Muscle of arm (tissue), 14 donors: ENCODE measurements at places on chromosomes 7 and 10. TPM values are rescaled to one million over a fixed set of nuclear protein-coding genes. Genes with fewer than 3 reads are reported as not detected.

DNA sequence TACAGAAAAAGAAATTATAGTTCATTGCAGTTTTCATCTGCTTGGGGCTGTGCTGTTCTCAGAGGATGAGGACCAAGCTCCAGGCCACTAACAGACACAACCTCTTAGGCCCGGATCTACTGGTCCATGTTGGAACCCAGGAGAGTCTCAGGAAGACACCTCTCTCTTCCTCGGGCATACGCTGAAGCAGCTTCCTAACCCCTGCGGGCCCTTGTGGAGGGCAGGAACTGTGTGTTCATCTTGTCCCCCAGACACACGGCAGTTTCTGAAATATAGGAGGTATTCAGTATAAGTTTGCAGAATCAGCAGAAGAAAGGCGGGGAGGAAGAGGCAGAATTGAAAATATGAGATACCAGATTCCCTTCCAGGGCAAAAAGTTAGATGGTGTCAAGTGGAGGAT lies 78.4 kb downstream of the EEPD1 start:
- no peak for DNase-seq

GRCh38 chr10:114576132-114576487 lies 82.0 kb downstream of the ABLIM1 start:
- no peak for DNase-seq

The KAZALD1 gene
- 27.6 TPM for polyA plus RNA-seq

The LOXL4 gene
- 12.5 TPM for polyA plus RNA-seq

The SH2D4B gene
- polyA plus RNA-seq: not detected

The LRRC18 gene
- polyA plus RNA-seq: not detected
